ENCODE measurements at places on chromosomes 3 and 15. TPM values are rescaled to one million over a fixed set of nuclear protein-coding genes. Genes with fewer than 3 reads are reported as not detected.

- H3K36me3 ChIP-seq, result peaks cover 2% of the 10 kb centered on the region
- no peaks in the 10 kb centered on the region for H3K27me3 ChIP-seq
- DNase-seq, result no peak
- H3K4me3 ChIP-seq, result no peak overlapping the region
These were observed 56.3 kb downstream of the HMG20A start for GRCh38 chr15:77476995-77477394.

- H3K27ac ChIP-seq, result no peak overlapping the region
- no peaks in the 10 kb centered on the region for H3K4me1 ChIP-seq
- H3K27me3 ChIP-seq, result peaks cover 6% of the 10 kb centered on the region
- H3K4me3 ChIP-seq, result no peak overlapping the region
These were observed 28.4 kb downstream of the TMEM40 start for GRCh38 chr3:12730506-12731242.

DNA sequence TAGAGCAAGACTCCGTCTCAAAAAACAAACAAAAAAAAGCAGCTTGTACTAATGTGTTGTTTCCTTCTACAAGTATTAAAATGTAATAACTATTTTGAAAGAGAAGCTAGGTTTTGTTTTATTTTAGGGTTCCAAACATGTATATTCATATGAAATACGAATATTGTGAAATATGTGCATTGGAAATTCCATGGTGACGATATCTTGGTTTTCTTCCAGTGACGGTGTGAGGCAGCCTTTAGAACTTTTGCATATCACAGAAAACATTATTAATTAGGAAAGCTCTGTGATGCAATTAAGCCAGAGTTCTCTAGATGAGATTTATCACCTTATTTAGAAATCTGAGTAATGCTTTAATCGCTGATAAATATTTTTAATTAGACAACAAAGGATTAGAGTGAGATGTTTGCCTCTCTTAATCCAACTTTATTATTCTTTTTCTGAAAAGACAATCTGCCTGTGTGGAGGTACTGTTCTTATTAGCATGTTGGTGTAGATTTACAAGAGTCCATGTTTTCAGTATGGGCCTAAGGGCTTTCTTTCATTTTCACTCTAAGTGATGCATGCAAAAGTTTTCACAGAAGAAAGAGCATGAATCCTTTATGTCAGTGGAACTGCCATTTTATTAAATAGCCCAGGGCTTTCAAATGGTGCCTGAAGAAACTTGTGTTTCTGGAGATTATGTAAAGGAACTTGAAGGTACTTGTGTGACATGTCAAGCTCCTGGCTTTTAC lies 37.7 kb upstream of the SAMMSON start:
- no peaks in the 10 kb centered on the region for H3K36me3 ChIP-seq
- no peaks in the 10 kb centered on the region for H3K27me3 ChIP-seq
- no peak overlapping the region for H3K27ac ChIP-seq
- no peak overlapping the region for H3K4me3 ChIP-seq
- no peak for DNase-seq

LYZL4 gene
- total RNA-seq, result not detected

XCR1 gene
- not detected for total RNA-seq

SLC6A20 gene
- not detected for total RNA-seq

ALDH1A3 gene
- total RNA-seq, result not detected

DNA sequence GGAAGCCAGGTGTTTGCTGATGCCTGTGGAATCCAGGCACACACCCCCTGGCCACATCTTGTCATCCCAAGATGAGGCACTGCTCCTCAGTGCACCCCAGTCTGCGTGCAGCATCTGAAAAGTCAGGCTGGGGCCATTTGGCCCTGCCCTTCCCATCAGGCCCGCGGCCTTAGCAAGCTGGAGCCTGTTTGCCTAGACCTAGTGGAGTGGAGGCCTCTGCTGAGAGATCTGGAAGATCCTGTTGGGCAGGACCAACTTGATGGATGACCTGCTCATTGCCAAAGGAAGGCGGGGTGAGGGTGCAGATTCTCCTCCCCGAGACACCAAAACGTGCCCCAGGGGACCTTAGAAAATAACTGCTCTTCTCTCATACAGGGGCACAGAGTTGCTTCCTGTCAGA lies 220.2 kb downstream of the SHQ1 start:
- no peak for DNase-seq
- H3K27me3 ChIP-seq, result no peaks in the 10 kb centered on the region
- peaks cover 77% of the 10 kb centered on the region for H3K4me1 ChIP-seq
- no peak overlapping the region for H3K27ac ChIP-seq

RASGRP1 gene
- total RNA-seq, result 183 TPM

FYCO1 gene
- total RNA-seq, result 17.6 TPM

WDR82 gene
- total RNA-seq, result 113 TPM

LSAMP gene
- total RNA-seq, result not detected

DNA sequence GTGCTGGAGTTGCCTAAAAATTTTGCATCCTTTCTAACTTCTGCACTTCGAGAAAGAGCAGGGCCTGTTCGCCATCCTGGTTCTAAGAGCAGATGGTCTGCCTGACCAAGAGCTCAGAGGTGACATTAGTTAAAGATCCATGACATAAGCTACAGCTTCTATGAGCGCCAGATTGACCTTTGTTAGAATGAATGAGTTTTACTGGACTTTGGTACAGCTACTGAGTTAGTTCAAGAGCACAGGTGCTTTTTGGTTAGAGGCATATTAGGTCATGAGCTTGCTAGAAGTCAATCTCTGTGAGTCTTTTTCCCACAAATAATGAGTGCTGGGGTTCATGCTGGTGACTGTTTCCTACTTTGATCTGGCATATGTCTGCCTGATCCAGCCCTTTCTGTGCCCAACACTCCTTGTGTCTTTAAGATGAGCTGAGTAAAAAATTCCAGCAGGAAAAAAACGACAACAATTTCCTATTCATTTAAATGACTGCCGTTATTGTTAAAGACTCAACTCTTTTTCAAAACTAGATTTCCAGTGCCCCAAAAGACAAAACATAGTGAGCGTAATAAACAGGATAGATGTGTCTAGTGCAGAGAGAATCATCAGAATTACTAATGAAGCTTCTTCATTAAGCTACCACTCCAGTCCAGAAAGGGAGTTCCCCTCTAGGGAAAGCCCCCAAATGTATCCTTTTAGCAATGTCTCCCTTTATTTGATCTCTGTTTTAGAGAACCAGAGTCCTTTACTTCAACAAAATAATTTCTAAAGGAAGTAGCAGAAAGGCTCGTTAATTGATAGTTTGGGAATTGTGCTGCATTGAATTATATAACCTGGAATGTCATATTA lies 152.9 kb downstream of the SLCO3A1 start:
- H3K36me3 ChIP-seq, result no peaks in the 10 kb centered on the region
- H3K27me3 ChIP-seq, result no peaks in the 10 kb centered on the region
- peak overlapping the region; percentile 4 for H3K27ac ChIP-seq
- DNase-seq, result no peak
- peaks cover 38% of the 10 kb centered on the region for H3K4me1 ChIP-seq

- no peak overlapping the region for H3K4me3 ChIP-seq
- H3K27me3 ChIP-seq, result no peaks in the 10 kb centered on the region
- no peak for DNase-seq
- H3K4me1 ChIP-seq, result no peaks in the 10 kb centered on the region
These were observed 307.6 kb upstream of the SLITRK3 start for GRCh38 chr3:165503825-165504224.

- H3K27me3 ChIP-seq, result no peaks in the 10 kb centered on the region
- no peak overlapping the region for H3K27ac ChIP-seq
- no peaks in the 10 kb centered on the region for H3K36me3 ChIP-seq
- no peaks in the 10 kb centered on the region for H3K4me1 ChIP-seq
- H3K4me3 ChIP-seq, result no peak overlapping the region
These were observed 492.7 kb downstream of the CNTN3 start for GRCh38 chr3:74121761-74122160.

GRCh38 chr3:109743981-109744380 lies 406.6 kb upstream of the DPPA4 start:
- no peak for DNase-seq
- H3K4me1 ChIP-seq, result no peaks in the 10 kb centered on the region
- no peak overlapping the region for H3K27ac ChIP-seq
- no peaks in the 10 kb centered on the region for H3K36me3 ChIP-seq
- no peak overlapping the region for H3K4me3 ChIP-seq
- no peaks in the 10 kb centered on the region for H3K27me3 ChIP-seq

DNA sequence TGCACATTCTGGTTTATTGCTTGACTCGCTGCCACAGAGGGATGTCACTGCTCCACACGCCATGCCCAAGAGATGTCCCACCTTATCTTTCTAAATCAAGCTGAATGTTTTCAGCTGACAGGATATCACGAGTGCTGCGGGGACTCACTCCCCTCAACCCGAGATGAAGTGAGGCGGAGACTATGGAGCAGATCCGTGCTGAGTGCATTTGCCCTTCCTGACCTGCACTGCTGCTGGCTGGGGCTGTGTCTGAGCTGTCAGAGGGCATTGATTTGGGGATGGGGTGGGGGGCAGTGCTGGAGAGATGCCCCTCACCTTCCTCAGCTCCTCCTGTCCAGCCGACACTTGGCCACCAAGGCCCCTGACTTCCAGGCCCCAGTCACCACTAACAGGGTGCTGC lies 40.5 kb upstream of the CSPG4 start:
- H3K27me3 ChIP-seq, result peaks cover 8% of the 10 kb centered on the region
- no peaks in the 10 kb centered on the region for H3K36me3 ChIP-seq
- H3K27ac ChIP-seq, result no peak overlapping the region
- no peak for DNase-seq
- H3K4me3 ChIP-seq, result no peak overlapping the region

- no peak for DNase-seq
- peaks cover 9% of the 10 kb centered on the region for H3K36me3 ChIP-seq
- H3K4me1 ChIP-seq, result no peaks in the 10 kb centered on the region
- no peaks in the 10 kb centered on the region for H3K27me3 ChIP-seq
- no peak overlapping the region for H3K27ac ChIP-seq
- H3K4me3 ChIP-seq, result no peak overlapping the region
These were observed 181.9 kb downstream of the CDIN1 start for GRCh38 chr15:36761132-36761847.

DNA sequence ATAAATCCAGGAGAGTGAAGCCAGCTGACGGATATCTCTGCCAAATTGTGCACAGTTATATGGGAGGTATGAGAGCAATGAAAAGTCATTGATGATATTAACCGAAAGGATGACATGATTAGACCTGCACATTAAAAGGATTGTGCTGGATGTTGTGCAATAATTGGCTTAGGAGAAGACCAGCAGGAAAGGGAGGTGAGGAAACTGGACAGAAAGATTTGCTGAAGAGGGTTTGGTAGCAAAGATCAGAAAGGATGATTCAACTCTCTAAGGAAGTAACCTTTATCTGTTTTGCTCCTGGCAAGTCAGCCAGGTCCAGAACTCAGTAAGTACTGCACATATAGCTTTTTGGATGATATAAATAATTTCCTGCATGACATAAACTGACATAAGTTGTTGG lies 704.7 kb downstream of the GRM7 start:
- no peak for DNase-seq
- H3K27ac ChIP-seq, result no peak overlapping the region
- no peaks in the 10 kb centered on the region for H3K27me3 ChIP-seq
- H3K36me3 ChIP-seq, result peaks cover 2% of the 10 kb centered on the region

GRCh38 chr3:117788061-117788460 lies 1078.5 kb downstream of the TUSC7 start:
- no peaks in the 10 kb centered on the region for H3K4me1 ChIP-seq
- no peaks in the 10 kb centered on the region for H3K27me3 ChIP-seq
- H3K4me3 ChIP-seq, result no peak overlapping the region
- H3K36me3 ChIP-seq, result no peaks in the 10 kb centered on the region
- no peak for DNase-seq
- no peak overlapping the region for H3K27ac ChIP-seq

- no peak overlapping the region for H3K4me3 ChIP-seq
- no peak overlapping the region for H3K27ac ChIP-seq
- no peak for DNase-seq
- H3K27me3 ChIP-seq, result peaks cover 26% of the 10 kb centered on the region
These were observed 76.9 kb downstream of the CACNA1D start for GRCh38 chr3:53571264-53571663.

- peaks cover 10% of the 10 kb centered on the region for H3K4me1 ChIP-seq
- no peaks in the 10 kb centered on the region for H3K36me3 ChIP-seq
These were observed 24.2 kb downstream of the LOXL1 start for GRCh38 chr15:73950479-73950830.

KCNAB1 gene
- total RNA-seq, result not detected

GRCh38 chr3:188421151-188421821 lies 267.3 kb downstream of the LPP start:
- no peaks in the 10 kb centered on the region for H3K27me3 ChIP-seq
- H3K4me3 ChIP-seq, result no peak overlapping the region
- no peak for DNase-seq
- no peak overlapping the region for H3K27ac ChIP-seq
- peaks cover 7% of the 10 kb centered on the region for H3K4me1 ChIP-seq

SIDT1 gene
- 21.3 TPM for total RNA-seq

WDR93 gene
- total RNA-seq, result 0.19 TPM

GRCh38 chr3:110666495-110666894 lies 405.1 kb upstream of the NECTIN3 start:
- no peaks in the 10 kb centered on the region for H3K4me1 ChIP-seq
- no peak overlapping the region for H3K4me3 ChIP-seq
- H3K27ac ChIP-seq, result no peak overlapping the region
- H3K27me3 ChIP-seq, result no peaks in the 10 kb centered on the region

STXBP5L gene
- total RNA-seq, result not detected

DNA sequence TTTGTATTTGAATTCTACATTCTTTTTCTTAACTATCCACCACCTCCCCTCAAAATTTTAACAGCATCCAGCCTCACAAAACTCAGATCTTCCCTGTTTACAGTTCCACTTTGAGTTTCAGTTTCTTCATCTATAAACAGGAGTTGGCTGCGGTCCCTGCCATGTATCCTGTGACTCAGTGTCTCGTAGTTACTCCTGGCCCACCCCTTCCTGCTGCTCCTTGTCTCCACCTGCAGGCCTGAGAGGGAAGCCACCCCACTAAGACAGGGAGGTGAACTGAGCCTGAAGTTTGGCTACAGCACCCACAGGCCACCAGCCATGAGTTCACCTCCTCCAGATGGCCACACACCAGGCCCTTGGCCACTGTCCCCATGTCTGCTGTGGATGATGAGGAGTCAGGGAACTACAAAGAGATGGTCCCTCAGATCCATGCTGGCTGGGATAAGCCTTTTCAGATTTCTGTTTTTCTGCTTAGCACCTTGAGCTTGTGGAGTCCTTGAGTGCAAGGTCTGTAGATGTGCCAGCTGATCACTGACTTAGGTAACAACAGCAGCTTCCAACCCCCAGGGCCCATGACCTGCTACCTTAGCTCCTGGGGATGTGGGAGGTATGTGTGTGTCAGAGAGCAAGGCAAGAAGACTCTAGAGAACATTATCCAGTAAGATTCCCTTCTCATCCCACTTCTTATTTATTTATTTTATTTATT lies 37.5 kb downstream of the CD86 start:
- H3K27ac ChIP-seq, result peak overlapping the region; percentile 44
- peaks cover 14% of the 10 kb centered on the region for H3K27me3 ChIP-seq
- peaks cover 4% of the 10 kb centered on the region for H3K36me3 ChIP-seq

DNA sequence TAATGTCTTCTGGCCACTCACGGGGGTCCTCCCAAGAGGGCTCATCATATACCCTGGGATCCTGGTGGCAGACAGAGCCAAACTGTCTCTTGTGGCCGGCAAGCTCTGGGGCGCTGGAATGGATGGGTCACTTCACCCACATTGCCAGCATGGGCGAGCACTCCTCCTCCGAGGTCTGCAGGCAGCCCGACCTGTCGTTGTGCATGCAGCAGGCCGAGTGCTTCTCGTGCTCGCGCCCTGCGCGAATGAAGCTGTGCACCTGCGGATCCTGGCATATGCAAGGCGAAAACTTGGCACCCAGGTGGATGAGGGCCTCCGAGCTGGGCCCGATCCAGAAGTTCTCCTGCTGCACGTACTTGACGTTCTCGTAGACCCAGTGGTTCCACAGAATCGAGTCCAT lies 33.6 kb upstream of the GRIP2 start:
- no peak overlapping the region for H3K27ac ChIP-seq
- H3K4me1 ChIP-seq, result no peaks in the 10 kb centered on the region
- H3K36me3 ChIP-seq, result no peaks in the 10 kb centered on the region
- H3K27me3 ChIP-seq, result peaks cover 12% of the 10 kb centered on the region
- no peak for DNase-seq

ARL14 gene
- not detected for total RNA-seq

Measured in activated T-cell treated with anti-CD3 and anti-CD28 coated beads, Interleukin-2, amount 50 U/mL, for 72 hours (primary cell).